ENCODE measurements at places on chromosomes 1 and 21.

- DNase-seq: peak; percentile 15
Observed at GRCh38 chr1:234851450-234852438, 241.8 kb upstream of the IRF2BP2 start.

GRCh38 chr1:24806588-24806987, 61.3 kb downstream of the CLIC4 start:
- DNase-seq: no peak

- peak; percentile 35 for DNase-seq
Observed at GRCh38 chr21:39182484-39183271, 573 bp downstream of the PSMG1 start.

DNA sequence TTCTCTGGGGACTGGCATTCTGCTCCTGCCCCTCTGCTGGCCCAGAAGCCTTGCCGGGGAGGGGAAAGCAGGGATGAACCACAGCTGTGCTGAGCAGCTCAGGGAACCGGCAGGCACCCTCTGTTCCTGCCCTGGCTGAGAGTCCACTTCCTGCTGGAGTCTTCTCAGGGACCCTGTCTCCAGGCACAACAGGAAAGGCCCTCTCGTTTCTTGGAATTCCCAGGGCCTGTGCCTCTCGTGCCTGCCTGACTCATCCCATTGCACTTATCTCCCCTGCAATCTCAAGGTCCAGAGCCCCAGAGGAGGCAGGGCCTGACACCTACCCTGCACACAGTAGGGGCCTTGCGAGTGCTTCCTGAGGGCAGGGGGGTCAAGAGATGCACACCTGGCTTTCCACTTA, 1.1 kb upstream of the EDN2 start:
- DNase-seq: no peak

DNA sequence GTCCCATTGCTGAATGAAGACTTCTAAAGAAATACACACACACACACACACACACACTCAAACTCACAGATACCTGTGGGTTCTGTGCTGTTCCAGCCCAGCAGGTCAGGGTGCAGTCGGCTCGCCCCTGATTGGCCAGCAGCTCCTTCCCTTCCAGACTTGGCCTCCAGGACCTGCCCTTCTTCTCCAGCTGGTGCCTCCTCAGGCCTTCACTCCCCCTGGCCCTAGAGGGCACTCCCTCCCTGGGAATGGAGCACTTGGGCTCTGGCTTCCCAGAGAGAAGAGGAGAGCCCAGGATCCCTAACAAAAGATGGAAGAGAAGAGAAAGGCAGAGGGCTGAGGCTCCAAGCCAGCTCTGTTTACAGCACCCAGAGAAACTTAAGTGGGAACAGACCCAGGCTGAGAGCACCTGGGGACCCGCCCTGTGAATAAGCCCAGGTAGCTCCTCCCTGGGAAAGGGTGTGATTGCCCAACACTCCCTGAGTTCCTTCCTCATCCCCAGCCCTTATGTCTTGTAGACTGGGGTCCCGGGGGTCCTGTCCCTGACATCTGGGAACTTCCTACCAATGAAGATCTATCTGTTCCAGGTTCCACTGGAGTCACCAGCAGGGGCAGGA, at the start of gene PGLYRP3:
Gene PGLYRP3, minus strand, starts transcription at position 383 of the 617 bp plus-strand sequence. CDS start 2,287 bp downstream, outside the sequence.
- no peak for DNase-seq

DNA sequence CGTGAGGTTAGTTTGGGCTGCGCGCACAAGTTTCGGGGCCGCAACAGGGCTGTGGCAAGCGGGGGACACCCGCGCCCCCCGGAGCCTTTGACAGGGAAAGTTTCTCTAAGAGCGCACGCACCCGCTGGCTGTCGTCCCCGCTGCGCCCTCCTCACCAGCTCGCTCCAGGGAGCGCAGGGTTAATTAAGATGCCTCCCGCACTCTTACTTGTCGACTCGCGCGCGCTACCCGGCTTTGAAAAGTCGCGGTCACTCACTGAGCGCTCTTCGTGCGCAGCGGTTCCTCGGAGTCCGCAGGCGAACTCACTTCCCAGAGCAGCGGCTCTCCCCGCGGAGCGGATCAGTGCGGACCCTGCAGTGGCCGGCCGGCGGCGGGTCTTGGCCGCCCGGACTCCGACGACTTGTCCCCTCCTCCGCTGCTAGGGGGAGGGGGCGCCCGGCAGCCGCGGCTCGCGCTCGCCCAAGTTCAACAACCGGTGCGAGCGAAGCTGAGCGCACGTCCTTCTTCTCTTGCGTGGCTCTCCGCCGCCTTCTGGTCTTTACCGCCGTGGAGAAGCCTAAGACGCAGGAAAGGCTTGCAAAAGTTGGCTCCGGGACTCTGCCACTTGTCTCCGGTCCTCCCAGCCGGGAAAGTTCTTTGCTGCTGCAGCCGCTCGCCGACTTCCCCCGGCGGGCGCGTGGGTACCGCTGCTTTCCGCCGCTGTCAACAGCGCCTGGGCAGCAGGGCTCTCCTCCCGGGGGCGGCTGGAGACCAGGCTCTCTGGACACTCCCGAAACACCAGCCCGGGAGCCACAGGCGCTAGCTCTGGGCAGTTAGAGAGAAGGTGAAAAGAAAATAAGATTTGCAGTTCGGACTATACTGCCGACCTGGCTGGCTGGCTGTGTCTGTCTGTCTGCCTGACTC, 506 bp downstream of the JUN start:
- DNase-seq: peak; percentile 34

DNA sequence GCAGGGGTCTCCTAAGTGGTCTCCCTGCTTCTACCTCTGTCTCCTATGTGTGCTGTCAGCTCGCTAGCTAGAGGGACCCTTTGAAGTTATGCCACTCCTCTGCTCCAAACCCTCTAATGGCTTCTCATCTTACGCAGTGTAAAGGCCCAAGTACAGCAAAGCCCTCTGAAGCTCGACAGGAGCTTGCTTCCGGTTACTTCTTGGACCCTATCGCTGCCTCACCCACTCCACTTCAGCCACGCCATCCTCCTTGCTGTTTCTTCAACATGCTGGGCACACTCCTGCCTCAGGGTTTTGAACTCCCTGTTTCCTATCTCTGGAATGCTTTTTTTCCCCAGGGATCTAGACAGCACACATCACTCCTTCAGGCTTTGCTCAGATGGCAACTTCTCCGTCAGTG, 102.3 kb upstream of the F3 start:
- DNase-seq: no peak

DNA sequence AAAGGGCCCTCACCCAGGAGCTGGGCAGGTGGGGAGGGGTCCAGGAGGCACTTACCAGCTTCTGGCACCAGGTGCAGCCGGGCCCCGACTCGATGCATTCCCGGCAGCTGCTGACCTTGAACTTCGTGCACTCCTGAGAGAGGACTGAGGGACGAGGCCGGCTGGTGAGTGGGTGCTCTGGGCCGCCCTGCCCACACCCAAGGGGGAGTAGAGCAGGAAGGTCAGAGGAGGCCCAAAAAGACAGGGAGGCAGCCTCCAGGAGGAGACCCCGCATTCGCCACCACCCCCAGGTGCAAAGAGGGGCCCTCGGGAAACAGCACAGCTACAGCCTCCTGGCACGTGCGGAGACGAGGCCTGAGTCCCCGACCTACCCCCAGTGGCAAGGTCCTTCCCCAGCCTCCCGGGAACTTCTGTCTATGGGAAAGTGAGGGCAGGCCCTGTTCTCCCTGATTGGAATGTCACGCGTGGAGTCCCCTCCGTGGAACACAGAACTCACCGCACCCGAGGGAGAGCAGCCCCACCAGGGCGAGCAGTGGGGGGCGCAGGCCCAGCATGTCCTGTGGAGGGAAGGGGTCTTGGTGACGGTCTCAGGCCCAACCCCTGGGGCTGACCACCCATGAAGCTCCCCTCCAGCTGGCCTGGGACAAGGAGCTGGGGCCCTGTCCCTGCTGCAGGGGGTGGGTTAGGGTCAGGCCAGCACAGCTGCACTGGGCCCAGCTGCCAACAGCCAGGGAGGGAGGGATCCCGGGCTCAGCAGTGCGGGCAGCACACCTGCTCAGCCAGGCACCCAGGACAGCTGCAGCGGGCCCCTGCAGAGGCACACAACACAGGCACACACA, 10.3 kb downstream of the ITGB2 start:
- DNase-seq: no peak

GRCh38 chr1:56266359-56266758, 313.0 kb downstream of the PLPP3 start:
- DNase-seq: no peak

DNA sequence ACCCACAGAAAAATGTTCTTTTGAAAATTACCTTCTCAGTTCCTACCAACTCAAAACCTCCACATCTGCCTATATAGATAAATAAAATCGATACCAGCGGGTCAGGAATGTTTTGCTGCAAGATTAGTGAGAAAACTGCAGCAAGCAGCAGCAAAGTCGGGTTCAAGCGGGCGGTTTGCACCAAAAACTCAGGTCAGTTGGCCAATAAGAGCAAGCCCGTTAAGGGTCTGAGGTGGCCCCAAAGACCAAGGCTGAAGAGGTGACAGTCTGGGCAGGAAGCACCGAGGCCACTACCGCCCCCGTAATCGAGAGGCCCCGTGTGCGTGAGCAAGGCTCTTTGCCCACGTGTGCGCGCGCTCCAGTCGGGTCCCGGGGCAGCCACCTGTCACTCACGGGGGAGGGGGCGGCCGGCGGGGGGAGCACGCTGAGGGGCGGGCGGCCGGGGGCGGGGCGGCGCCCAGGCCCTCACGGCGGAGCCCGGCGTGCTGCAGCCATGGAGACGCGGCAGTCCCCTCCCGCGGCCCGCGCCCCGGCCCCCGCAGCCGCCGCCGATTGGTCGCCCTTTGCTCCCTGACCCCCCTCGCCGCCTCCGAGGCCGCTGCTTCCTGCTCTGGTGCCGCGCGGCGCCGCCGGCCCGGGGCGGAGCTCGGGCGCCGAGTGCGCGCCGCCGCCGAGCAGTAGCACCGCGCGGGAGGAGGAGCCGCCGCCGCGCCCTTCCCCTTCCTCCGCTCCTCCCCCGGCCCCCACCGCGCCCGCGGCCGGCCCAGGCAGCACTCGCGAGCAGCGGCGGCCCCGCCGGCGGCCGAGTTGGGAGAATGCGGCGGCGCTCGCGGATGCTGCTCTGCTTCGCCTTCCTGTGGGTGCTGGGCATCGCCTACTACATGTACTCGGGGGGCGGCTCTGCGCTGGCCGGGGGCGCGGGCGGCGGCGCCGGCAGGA, at the start of gene GALNT2:
Gene GALNT2, plus strand, starts transcription at position 773 of the 939 bp plus-strand sequence. Its CDS starts 43 bp downstream, at position 816.
- peak; percentile 87 for DNase-seq

DNA sequence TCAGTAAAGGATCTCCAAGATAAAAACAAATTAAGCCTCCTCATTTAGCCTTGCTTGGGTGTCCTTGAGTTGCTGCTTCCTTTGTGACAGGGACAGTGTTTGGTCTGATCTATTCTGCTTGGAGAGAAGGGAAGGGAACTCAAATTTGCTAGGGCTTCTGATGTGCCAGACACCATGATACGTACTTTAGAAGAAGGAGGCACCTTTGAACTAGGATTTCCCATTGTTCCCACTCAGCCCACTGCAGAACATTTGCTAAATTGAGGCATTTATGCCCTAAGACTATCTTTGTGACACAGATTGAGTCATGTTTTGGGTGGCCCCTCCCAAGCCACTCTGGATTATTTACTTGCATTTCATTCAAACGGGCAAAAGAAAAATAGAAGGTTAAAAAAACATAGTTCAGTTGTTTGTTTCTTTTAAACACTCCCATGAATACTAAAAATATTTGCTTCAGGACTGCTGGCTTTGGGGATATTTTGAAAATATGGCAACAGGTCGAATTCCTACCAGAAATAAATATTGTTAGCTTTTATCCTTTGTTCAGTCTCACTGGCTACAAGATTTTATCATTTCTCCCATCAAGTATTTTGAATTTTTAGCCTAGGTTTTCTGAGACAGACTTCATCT, 81.9 kb upstream of the WLS start:
- DNase-seq: no peak

DNA sequence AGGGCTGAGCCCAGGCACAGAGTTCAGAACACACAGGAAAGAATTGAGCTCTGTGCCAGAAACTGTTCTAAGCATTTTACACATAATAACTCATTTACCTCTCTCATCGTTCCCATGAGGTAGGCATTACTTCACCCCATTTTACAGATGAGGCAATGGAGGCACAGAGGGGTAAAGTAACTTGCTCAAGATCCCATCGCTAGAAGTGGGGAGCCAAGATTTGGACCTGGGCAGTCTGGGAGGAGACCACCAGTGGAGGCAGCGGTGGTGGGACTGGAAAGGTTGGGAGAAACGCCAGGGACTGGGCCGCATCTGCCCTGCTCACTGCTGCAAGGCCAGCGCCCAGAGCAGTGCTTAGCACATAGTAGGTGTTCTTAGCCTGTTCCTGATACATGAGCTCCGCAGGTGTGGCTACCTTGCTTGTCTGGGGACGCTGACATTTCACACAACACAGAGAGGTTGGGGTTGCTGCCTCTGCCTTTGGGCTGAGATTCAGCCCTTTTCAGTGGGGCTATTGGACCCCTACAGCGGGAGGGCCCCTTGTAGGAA, 27.8 kb upstream of the EPS8L3 start:
- no peak for DNase-seq

- no peak for DNase-seq
Observed at GRCh38 chr1:36542024-36542961, 59.6 kb upstream of the CSF3R start.

- DNase-seq: no peak
Observed at GRCh38 chr1:95080446-95080845, 7.7 kb upstream of the ALG14 start.

- DNase-seq: no peak
Observed at GRCh38 chr1:233730380-233730779, 116.5 kb downstream of the KCNK1 start.

DNA sequence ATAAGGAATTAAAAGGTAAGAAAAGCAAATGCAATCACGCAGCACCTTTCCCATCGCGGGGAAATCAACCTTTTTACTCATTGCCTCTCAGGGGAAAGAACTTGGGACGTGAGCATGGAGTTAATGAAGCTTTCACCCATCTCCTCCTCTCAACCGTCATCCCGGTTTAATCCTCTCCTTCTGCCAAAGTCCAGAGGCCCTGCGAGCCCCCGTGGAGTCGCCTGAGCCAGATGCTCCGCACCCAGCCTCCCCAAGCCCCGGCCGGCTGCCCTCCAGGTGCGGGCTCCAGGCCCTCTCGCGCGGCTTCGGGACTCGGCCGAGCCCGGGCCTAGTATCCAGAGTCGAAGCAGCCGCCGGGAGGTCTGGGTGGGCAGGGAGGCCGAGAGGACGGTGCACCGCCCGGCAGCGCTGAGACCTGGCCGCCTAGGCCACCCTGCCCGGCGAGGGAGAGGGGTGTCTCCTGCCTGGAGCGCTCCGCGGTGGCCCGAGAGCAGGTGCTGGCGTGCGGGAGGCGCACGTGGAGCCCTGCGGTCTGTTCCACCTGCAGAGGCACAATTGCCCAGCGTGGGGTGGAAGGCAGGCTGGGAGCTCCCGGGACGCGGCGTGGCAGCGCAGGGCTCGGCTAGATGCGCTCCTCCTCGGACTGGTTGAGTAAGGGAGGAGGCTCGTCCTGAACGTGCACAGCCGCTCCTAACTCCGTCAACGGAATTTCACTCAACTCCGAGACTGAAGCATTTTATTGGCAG, 218.5 kb downstream of the SDCCAG8 start:
- no peak for DNase-seq

Measured in CD4-positive, alpha-beta T cell (primary cell).